Upper lobe of left lung (tissue), 6 donors: ENCODE measurements at places on chromosomes 5 and 9. TPM values are rescaled to one million over a fixed set of nuclear protein-coding genes. Genes with fewer than 3 reads are reported as not detected.

GRCh38 chr5:53256746-53257145, 147.2 kb upstream of the MOCS2 start:
- H3K4me3 ChIP-seq = no peak overlapping the region
- H3K27me3 ChIP-seq = no peaks in the 10 kb centered on the region
- no peaks in the 10 kb centered on the region for H3K36me3 ChIP-seq
- no peak overlapping the region for H3K27ac ChIP-seq

Gene LCN15
- not detected for total RNA-seq

DNA sequence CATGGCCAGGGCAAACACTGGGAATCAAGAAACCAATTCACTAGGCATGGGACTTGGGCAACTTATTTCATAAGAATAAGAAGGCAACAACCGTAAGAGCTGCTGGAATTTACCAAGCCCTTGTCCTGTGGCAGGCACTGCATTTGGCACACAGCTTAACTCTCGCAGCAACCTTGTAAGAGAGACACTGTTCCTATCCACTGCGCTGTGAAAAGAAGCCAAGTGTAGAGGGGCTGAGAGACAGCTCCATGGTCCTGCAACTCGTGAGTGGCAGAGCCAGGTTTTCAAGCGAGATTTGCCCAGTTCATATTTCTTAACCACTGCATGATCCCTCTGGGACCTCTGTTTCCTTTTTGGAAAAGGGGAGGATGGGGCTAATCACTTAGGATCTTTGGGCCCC, 129.3 kb upstream of the STC2 start:
- DNase-seq = no peak
- H3K27me3 ChIP-seq = no peaks in the 10 kb centered on the region
- no peaks in the 10 kb centered on the region for H3K4me1 ChIP-seq

Gene CDK9
- total RNA-seq = 130 TPM

Gene CCL28
- 7.1 TPM for total RNA-seq

DNA sequence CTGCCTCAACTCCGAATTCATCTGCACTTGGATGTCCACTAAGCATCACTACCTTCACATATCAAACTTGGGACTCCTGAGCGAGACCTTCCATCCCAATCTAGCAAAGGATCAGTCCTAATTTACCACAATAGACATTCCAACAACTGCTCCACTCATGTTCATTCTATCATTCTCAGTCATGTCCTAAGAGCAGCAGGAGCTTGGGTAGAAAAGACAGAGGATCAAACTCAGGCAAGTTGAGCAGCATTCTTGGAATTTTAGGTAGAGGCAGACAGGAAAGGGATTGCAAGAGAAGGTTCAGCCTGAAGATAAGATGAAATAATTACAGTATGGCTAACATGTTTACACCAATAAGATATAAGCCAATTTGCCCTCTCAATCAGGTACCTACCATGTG, 51.7 kb downstream of the AUH start:
- no peaks in the 10 kb centered on the region for H3K36me3 ChIP-seq
- H3K27me3 ChIP-seq = no peaks in the 10 kb centered on the region
- H3K27ac ChIP-seq = no peak overlapping the region
- no peak for DNase-seq

- H3K4me1 ChIP-seq = no peaks in the 10 kb centered on the region
- no peak overlapping the region for H3K27ac ChIP-seq
- no peaks in the 10 kb centered on the region for H3K27me3 ChIP-seq
Observed at GRCh38 chr9:104944356-104944755, 16.4 kb upstream of the ABCA1 start.

- H3K4me1 ChIP-seq = peaks cover 50% of the 10 kb centered on the region
- peak overlapping the region; percentile 88 for H3K27ac ChIP-seq
- no peaks in the 10 kb centered on the region for H3K36me3 ChIP-seq
- no peaks in the 10 kb centered on the region for H3K27me3 ChIP-seq
- peak overlapping the region; percentile 55 for H3K4me3 ChIP-seq
Observed at GRCh38 chr5:139636975-139637408, 11.2 kb upstream of the CXXC5 start.

DNA sequence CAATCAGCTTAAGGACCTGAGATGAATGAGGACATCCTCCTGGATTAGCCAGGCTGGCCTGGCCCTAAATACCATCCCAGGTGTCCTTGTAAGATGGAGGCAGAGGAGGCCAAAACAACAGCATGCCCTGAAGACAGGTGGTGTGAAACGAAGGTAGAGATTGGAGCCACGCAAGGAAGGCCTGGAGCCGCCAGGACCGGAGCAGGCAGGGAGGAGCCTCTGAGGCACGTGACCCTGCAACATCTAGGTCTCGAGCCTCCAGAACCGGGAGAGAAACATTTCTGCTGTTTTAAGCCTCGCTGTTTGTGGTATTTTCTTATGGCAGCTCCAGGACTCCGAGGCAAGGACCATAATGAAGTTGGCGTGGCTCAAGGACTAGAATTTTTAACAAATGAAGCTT, 9.7 kb upstream of the COL5A1 start:
- H3K27ac ChIP-seq = no peak overlapping the region
- no peaks in the 10 kb centered on the region for H3K36me3 ChIP-seq
- H3K4me1 ChIP-seq = no peaks in the 10 kb centered on the region
- no peak overlapping the region for H3K4me3 ChIP-seq
- H3K27me3 ChIP-seq = no peaks in the 10 kb centered on the region

Gene PCDHA11
- 5.2 TPM for total RNA-seq

GRCh38 chr9:71693607-71694006, 74.7 kb downstream of the CEMIP2 start:
- peaks cover 62% of the 10 kb centered on the region for H3K36me3 ChIP-seq
- H3K4me3 ChIP-seq = no peak overlapping the region
- H3K27me3 ChIP-seq = no peaks in the 10 kb centered on the region
- H3K27ac ChIP-seq = no peak overlapping the region

- no peak overlapping the region for H3K27ac ChIP-seq
- no peaks in the 10 kb centered on the region for H3K36me3 ChIP-seq
- no peaks in the 10 kb centered on the region for H3K4me1 ChIP-seq
- no peak for DNase-seq
Observed at GRCh38 chr5:2153350-2153749, 270.6 kb upstream of the IRX4 start.

Gene PPIC
- 8.4 TPM for total RNA-seq

DNA sequence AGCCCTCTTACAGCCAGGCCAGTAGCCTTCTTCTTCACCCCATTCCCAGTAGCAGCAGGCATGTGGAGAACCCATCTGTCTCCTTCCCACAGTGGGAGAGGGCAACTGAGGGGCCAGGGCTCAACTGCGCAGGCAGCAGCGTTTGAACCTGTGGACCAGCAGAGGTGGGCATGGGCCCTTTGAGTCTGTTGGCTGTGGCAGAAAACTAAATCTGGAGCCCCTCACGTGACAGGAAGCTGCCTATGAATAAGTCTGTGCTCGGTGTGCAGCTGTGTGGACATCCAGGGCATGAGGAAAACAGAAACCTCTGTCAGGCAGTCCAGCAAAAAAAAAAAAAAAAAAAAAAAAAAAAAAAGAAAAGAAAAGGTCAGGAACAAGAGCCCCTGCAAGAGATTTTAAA, 189.2 kb upstream of the NR3C1 start:
- no peak overlapping the region for H3K4me3 ChIP-seq
- H3K4me1 ChIP-seq = no peaks in the 10 kb centered on the region
- no peaks in the 10 kb centered on the region for H3K27me3 ChIP-seq
- H3K27ac ChIP-seq = no peak overlapping the region
- DNase-seq = peak; percentile 27

DNA sequence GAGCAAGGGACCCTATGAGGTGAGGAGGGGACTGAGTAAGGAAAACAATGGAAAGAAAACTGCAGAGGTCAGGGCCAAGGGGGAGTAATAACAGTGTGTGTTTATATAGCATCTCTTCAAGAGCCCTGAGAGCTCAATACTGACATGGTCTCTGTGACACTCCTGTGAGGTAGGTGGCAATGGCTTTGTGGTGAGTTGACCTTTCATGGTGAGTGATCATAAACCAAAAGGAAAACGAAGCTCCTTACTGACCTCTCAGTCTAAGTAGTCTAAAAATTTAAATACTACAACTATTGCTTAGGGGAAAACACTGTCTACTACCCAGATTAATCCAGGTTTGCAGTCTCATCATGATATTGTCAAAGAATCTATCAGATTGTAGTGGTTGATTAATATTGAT, 130.9 kb downstream of the SNCAIP start:
- no peaks in the 10 kb centered on the region for H3K36me3 ChIP-seq
- H3K27ac ChIP-seq = no peak overlapping the region
- H3K4me1 ChIP-seq = no peaks in the 10 kb centered on the region
- DNase-seq = no peak

Gene TPRN
- total RNA-seq = 26.0 TPM

DNA sequence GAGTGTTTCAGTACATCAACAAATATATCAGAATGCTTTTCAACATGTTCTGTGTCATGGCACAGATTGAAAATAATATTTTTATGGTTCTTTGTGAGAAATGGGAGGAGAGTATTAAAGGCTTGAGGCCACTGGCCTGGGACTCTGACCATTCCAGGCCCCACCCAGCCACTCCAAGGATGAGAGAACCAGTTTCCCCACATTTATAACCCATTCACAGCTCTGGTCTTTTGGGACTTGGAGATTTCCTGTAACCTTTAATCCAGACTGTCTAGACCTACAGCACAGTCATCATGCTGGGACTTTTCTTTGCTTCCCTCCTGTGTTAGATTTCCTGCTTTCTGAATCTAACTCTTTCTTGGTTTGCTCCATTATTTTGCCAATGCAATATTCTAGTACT, 389.6 kb downstream of the KIAA0825 start:
- H3K4me1 ChIP-seq = no peaks in the 10 kb centered on the region
- no peak for DNase-seq
- no peak overlapping the region for H3K4me3 ChIP-seq
- no peak overlapping the region for H3K27ac ChIP-seq

GRCh38 chr5:29131285-29131684, 2062.2 kb upstream of the CDH6 start:
- no peak overlapping the region for H3K27ac ChIP-seq
- H3K36me3 ChIP-seq = no peaks in the 10 kb centered on the region
- no peaks in the 10 kb centered on the region for H3K27me3 ChIP-seq
- no peaks in the 10 kb centered on the region for H3K4me1 ChIP-seq
- DNase-seq = no peak

GRCh38 chr9:126363847-126364671, 37.4 kb downstream of the MVB12B start:
- peaks cover 28% of the 10 kb centered on the region for H3K4me1 ChIP-seq
- H3K36me3 ChIP-seq = no peaks in the 10 kb centered on the region
- no peaks in the 10 kb centered on the region for H3K27me3 ChIP-seq
- no peak for DNase-seq
- no peak overlapping the region for H3K4me3 ChIP-seq

- no peak overlapping the region for H3K4me3 ChIP-seq
- no peaks in the 10 kb centered on the region for H3K36me3 ChIP-seq
- no peaks in the 10 kb centered on the region for H3K4me1 ChIP-seq
- no peak for DNase-seq
Observed at GRCh38 chr5:121497176-121497575, 354.5 kb upstream of the FTMT start.

DNA sequence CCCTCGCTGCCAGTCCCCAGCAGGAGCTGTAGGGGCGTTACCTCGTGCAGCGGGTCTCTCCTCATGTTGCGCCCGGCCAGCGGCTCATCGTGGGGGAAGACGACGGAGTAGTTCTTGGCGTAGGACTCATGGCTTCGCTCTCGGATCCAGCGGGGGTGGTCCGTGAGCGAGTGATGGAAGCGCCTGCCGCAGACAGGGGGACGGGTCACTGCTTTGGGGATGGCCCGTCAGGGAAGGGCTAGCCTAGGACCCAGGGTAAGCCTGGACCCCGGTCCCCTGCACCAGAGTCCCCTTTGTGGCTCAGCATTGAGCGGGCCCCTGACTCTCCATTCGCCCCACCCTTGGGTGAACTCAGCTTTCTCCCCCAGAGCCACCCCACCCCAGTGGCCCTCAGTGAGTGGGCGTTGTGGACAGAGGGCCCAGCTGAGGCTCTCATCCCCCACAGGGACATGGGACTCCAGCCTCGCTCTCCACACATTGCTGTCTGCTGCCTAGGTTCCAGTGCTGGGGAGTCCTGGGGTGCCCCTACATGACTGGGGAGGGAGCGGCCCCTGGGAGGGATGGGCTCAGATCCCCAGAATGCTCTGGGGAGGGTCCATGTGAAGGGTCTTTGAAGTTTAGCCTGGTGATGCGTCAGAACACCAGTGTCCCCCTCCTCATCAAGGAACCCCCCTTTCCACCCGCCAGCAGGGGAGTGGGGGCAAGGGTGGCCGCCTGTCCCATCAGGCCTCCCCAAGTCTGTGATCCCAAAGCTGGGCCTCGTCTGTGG, 29.7 kb downstream of the SARDH start:
- no peaks in the 10 kb centered on the region for H3K27me3 ChIP-seq
- peaks cover 4% of the 10 kb centered on the region for H3K4me1 ChIP-seq
- no peaks in the 10 kb centered on the region for H3K36me3 ChIP-seq
- DNase-seq = peak; percentile 67

GRCh38 chr5:168020542-168021294, 270.7 kb upstream of the WWC1 start:
- H3K27ac ChIP-seq = no peak overlapping the region
- H3K4me1 ChIP-seq = no peaks in the 10 kb centered on the region
- no peaks in the 10 kb centered on the region for H3K27me3 ChIP-seq
- no peak for DNase-seq

DNA sequence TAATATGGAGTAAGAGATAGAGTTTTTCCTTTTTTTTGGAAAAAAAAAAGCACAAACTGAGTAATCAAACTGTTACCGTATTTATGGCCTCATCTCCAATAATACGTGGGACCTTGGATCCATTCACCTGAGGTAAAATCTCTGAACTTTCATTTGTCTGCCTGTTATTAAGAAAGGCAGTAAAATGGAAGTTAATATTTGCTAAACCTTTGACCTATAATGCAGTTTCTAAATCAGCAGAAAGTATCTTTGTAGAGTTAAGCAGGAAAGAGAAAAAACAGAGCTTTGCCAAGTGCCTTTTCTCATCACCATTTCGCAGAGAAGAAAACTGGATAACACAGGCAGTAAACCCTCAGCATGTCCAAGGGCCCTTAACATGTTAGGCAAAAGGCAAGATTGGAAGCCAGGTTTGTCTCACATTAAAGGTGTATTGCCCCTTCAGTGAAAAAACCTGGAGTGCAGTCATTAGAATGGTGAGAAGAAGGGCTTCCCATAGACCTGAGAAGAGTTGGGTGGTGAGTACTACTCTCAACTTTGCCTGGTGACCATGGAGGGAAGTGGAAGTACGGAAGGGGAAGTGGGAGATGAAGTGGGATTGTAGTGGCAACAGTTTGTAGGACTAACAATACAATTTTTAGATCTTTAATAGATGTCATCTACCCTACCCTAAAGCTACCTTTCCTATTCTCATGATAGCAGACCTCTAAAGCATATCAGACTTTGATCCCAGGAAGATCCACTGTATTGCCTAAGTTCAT, 65.4 kb upstream of the GRAMD2B start:
- H3K4me3 ChIP-seq = no peak overlapping the region
- H3K27ac ChIP-seq = no peak overlapping the region
- DNase-seq = no peak
- peaks cover 19% of the 10 kb centered on the region for H3K4me1 ChIP-seq

GRCh38 chr9:121439711-121440664, 59.7 kb downstream of the GGTA1 start:
- H3K36me3 ChIP-seq = no peaks in the 10 kb centered on the region
- no peaks in the 10 kb centered on the region for H3K4me1 ChIP-seq
- no peak overlapping the region for H3K4me3 ChIP-seq
- no peaks in the 10 kb centered on the region for H3K27me3 ChIP-seq
- H3K27ac ChIP-seq = no peak overlapping the region
- DNase-seq = no peak

Gene TNPO1
- 73.7 TPM for total RNA-seq

- no peaks in the 10 kb centered on the region for H3K36me3 ChIP-seq
- H3K4me3 ChIP-seq = no peak overlapping the region
- no peaks in the 10 kb centered on the region for H3K27me3 ChIP-seq
- no peak overlapping the region for H3K27ac ChIP-seq
Observed at GRCh38 chr5:9646843-9647242, 16.7 kb upstream of the TAS2R1 start.
